ENCODE measurements at places on chromosomes 3 and 15.

- peak; percentile 74 for DNase-seq
These were observed at the start of gene SEMA6D for GRCh38 chr15:47717036-47717612. Gene SEMA6D (plus strand): TSS chr15:47717505. CDS start chr15:47759799, 42,294 bp downstream.

- no peak for DNase-seq
These were observed 43.4 kb upstream of the GPD1L start for GRCh38 chr3:32062950-32063582.

GRCh38 chr3:187082758-187083375 lies 56.4 kb downstream of the RPL39L start:
- no peak for DNase-seq

DNA sequence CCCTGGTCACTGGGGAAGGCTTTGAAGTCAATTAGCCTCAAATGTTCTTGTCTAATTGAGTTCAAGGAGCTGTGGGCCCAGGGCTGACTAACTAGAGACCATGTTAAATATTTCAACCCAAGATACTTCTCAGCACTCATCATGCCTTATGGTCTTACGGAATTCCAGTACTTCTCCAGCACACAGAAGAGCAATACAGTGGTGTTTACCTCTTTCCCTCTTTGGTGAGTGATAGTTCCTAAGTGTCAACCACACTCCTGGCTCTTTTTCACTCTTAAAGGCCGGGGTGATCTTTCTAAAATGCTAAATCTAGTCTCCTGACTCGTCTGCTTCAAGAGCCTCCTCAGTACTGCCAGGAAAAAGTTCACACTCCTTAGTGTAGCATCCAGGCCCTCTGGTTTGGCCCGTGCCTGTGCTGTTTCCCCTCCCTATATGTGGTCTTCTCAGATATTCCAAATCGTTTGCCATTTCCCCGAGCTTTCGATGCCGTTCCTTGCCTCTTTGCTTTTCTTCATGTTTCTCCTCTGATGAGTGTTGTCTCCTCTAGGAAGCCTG lies 4.7 kb downstream of the MYZAP start:
- DNase-seq: no peak

DNA sequence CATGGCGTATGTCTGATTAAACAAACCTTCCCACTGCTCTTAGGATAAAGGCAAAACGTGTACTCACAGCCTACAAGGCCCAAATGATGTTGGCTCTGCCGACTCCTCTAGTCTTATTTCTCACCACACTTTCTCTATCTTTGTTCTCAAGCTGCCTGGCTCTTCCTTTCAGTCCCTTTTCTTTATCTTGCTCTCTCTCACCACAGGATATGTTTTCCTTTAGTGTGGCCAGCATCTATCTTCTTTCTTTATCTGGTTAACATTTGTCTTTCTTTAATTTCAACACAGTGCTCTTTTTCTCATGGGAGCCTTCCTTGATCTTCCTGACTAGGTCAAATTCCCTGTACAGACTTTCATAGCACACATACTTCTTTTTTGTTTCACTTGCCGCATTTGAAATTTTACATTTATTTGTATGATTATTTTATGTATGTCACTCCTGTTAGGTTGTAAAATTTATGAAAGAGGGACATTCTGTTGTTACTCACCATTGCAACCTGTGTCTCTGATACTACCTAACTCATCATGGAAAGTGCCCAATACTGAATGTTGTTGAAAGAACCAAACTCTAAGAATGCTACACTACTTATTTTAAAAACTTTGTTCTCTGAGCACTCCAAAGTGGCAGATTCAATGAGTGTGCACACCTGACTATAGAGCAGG lies 328.9 kb upstream of the CBLB start:
- DNase-seq: no peak

- DNase-seq: no peak
These were observed 101.8 kb downstream of the NECTIN3 start for GRCh38 chr3:111173328-111173900.

DNA sequence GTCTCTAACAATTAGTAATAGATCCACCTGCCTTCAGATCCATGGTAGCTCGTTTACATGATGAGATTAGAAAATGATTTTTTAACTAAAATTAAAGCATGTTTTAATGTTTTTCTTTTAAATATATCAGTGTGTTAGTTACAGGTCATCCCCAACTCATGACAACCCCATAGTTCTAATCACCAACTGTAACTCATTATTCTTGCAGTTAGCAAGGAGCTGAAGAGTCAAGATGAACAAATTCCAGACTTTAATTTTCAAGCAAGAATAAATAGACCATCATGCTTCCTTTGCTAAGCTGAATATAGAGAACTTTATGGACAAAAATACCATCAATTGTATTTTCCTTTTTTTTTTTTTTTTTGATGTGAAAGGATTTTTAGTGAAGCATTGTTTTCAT lies 101.1 kb downstream of the TOP2B start:
- DNase-seq: no peak

GRCh38 chr3:183295211-183295610 lies 42.2 kb downstream of the B3GNT5 start:
- no peak for DNase-seq

- DNase-seq: no peak
These were observed 112.6 kb upstream of the NEO1 start for GRCh38 chr15:72939514-72940228.

DNA sequence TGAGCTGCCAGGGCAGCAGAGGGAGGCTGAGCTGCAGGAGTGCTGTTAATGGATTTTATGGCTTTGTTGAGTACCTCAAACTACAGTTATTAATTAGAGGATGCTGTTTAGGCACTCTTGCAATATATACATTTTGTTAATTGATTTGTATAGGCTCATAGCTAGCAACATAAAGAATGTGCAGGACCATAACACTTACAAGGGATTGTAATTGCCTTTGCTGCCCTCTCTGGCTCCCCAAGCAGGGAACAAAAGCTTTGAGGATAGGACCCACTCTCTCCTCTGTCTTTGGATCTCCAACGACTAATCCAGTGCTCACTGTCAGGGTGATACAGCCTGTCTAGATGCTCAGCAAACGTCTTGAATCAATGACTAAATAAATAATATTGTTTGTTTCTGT lies 1.2 kb upstream of the CLSTN2 start:
- DNase-seq: no peak

DNA sequence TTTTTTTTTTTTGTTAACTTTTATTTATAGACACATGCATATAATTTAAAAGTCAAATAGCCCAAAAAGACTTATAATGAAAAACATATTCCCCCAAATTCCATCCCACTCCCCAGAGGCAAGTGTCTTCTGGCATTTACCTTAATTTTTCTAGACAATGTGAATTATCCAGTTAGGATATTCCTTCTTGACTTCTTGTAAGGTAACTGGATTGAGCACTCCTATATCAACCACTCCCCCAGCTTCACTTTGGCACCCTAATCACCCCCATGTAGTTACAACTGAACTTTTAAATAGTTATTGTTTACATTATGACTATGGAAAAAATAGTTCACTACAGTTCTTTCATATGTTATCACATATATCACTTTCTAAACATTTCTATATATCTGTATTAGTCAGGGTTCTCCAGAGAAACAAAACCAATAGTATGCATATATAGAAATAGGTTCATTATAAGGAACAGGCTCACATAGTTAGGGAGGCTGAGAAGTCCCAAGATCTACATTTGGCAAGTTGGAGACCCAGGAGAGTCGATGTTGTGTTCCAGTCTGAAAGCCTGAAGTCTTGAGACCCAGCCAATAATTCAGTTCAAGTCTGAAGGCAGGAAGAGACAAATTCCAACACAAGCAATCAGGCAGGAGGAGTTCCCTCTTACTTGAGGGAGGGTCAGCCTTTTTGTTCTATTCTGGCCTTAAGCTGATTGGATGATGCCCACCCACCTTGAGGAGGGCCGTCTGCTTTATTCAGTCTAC lies 175.8 kb downstream of the THSD4 start:
- DNase-seq: no peak

- DNase-seq: no peak
These were observed 108.1 kb upstream of the AADACL2 start for GRCh38 chr3:151625586-151625985.

DNA sequence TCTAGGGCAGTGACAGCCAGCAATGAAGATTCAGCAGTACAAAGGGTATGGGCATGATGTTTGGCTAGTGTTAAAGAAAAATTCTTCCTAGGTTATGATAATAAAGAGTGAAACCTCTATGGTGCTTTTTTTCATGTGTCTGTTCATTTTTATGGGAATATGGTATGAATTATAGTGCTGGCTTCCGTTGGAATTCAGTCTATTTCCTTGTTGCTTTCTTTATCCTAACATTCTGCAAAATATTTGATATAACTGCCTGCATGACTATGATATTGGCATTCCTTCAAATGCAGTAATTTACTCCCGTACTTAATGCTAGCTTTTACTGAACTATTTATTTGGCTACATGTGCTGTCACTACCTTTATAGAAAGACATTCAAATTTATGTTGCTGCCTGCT lies 57.6 kb upstream of the ATP11B start:
- DNase-seq: no peak

- DNase-seq: no peak
These were observed 16.7 kb downstream of the HCN4 start for GRCh38 chr15:73352082-73352481.

- DNase-seq: no peak
These were observed 1.9 kb upstream of the ROPN1 start for GRCh38 chr3:123993818-123994217.

GRCh38 chr15:99749386-99749785 lies 16.1 kb upstream of the LYSMD4 start:
- no peak for DNase-seq

All from DMS 273 treated with DMSO at 0.1 percent for 48 hours (cell line).